Muscle of leg (tissue), 16 donors: ENCODE measurements at places on chromosomes 6 and 20. TPM values are rescaled to one million over a fixed set of nuclear protein-coding genes. Genes with fewer than 3 reads are reported as not detected.

The CLDN20 gene
- not detected for total RNA-seq

The TAAR1 gene
- total RNA-seq = not detected

The PRSS35 gene
- total RNA-seq = 102 TPM

The CLPSL2 gene
- total RNA-seq = not detected

DNA sequence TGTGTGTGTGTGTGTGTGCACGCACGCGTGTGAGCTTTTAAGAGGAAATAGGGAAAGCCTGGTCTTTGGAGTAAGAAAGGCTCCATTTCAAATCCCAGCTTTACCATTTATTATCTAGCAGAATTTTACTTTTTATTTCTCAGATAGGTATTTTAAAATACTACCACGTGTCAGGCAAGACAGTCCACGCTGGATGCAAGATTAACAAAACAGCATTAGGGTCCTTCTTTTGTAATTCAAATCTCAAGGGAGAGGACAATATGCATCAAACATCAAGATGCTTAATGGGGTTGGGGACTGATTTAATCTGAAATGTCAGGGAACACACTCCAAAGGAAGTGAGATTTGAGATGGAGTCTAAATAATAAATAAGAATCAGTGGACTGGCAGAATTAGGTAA, 768.8 kb downstream of the PHF3 start:
- no peak for DNase-seq

GRCh38 chr20:20012541-20012940, 4.6 kb upstream of the NAA20 start:
- no peak for DNase-seq

DNA sequence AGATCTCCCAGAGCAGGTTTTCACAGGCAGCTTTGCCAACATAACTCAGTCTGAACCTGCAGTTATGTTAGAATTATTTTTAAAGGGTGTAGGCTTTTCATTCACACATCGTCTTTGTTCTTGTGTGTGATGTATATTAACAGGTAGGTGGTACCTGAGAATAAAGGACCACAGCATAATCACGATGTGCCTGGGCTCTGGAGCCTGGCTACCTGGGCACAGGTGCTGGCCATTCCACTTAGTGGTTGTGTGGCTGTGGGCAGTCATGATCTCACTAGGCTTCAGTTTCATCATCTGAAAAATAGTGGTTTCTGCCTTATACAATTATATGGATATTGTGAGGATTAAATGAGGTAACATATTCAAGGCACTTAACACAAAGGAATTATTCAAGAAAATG, 6.4 kb downstream of the CD109 start:
- no peak for DNase-seq

GRCh38 chr6:136784271-136784664, 8.0 kb downstream of the MAP3K5 start:
- no peak for DNase-seq
